ENCODE measurements at places on chromosomes 4 and X.

DNA sequence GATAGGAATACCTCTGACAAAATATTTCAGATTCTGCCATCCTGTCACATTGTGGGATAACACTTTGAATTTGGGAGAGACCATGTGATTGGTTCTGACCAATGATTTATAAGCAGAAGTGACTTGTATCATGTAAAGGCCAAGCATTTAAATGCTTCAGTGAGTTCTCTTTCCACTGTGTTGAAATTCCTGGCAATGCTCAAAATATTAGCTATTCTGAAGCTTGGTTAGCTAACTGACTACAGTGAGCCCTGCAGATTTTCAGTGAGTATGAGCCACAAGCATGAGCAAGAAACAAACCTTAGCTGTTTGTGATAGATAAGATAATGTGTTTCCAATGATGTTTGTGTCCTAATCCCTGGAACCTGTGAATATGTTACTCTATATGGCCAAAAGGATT lies 562.8 kb upstream of the AADAT start:
- no peak for DNase-seq

DNA sequence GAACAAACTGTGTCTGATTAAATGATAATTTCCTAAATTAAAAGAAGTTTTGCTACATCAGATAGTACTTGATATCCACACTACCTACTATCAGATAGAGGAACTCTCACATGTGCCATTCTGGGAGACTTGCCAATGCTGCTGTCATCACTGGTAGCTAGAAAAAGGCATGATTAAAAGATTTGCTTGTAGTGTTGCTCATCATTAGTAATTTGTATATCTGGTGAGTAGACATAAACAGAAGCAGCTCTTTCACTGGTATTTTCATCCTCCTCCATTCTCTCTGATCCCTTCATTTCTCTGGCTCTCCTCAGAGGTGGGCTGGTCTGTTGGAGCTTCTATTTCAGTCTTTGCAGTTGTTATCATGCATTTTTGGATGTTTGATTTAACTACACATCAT lies 56.0 kb downstream of the SPRY1 start:
- no peak for DNase-seq

GRCh38 chr4:85932500-85933290 lies 427.2 kb downstream of the MAPK10 start:
- no peak for DNase-seq

DNA sequence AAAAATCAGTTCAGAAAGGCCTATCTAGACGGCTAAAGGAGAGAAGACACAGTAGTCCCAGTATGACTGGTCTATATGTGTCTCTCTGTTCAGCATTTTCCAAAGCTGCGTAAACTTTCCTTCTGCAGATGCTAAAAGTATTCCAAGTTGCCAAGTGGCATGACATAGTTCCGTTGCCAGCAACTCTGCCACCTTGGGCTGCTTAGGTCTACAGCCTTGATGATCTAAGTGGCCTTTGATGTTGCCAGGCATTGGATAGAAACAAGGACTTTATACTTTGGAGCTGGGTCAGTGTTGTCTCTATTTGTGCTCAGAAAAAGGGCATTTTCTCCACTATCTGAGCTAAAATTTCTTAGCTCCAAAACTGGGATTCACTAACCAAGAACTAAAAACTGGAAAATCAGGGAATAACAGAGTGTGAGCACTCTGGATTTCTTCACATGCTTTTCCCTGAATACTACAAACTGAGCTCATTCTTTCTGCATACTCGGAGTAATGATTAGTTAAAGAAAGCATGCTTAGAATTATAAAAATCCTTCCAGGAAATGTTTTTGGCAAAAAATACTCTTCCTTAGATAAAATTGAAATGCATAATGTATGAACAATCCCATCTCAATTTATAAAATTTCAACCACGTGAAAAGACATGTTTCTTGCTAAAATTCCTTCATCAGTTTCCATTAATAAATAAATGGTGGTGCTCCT lies 191.4 kb downstream of the ADAMTS3 start:
- no peak for DNase-seq

DNA sequence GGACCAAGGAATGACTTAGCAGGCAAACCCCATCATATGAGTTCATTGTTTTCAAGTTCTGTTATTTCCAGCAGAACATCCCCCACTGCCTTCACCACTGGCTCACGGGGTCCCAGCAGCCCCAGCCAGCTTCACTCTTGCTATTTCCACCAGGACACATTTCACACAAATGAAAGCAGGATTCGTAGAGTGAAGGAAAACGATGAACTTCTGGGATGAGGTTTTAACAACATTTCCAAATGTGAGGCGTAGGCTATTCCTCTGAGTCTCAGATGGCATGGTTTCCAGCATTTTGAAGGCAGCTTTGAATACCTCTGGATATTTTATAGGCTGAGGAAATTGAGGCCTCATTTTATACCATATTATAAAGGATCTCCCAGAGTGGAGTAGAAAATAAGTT lies 32.9 kb upstream of the EGFL6 start:
- DNase-seq: no peak

DNA sequence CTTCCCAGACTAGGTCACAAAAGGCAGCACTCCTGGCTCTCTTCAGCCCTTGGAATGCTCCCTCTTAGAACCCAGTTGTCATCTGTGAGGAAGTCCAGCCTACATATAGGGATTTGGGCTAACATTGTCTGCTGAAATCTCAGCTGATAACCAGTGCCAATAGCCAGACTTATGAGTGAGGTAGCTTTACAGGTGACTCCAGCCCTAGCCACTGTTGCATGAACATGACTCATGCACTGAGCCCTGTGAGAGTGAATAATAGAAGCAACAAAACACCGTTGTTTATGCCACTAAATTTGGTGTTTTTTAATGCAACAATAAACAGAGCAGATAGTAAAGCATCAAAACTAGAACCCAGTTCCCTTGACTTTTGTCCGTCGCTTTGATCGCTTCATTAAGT lies 433.2 kb downstream of the STIM2 start:
- no peak for DNase-seq

- no peak for DNase-seq
Measured at GRCh38 chr4:41572516-41572915, 34.6 kb downstream of the LIMCH1 start.

All from stimulated activated CD4-positive, alpha-beta T cell treated with anti-CD3 and anti-CD28 coated beads, Interleukin-1b, Interleukin-23, amount 100 ng/mL, for 1 hour (primary cell).